ENCODE measurements at places on chromosomes 1 and 21.
A peak's percentile ranks its signal among the peaks of the same experiment; 100 is the strongest.

DNA sequence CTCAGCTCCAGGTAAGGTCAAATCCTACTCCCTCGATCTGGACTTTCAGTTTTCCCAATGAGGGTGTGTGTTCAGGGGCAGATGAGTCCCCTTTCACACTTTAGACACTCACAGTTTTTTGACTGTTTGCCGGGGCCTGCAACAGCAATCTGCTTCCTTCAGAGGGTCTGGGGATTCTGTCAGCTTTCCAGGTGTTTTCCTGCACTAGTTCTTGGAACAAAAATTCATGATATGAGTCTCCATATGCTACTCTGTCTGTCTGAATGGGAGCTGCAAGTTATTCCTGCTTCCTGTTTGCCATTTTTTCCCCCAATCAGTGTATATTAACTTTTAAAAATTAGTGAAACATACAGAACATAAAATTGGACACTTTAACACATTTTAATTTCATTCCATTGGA lies 24.3 kb downstream of the CYP4B1 start:
- DNase-seq, result no peak

DNA sequence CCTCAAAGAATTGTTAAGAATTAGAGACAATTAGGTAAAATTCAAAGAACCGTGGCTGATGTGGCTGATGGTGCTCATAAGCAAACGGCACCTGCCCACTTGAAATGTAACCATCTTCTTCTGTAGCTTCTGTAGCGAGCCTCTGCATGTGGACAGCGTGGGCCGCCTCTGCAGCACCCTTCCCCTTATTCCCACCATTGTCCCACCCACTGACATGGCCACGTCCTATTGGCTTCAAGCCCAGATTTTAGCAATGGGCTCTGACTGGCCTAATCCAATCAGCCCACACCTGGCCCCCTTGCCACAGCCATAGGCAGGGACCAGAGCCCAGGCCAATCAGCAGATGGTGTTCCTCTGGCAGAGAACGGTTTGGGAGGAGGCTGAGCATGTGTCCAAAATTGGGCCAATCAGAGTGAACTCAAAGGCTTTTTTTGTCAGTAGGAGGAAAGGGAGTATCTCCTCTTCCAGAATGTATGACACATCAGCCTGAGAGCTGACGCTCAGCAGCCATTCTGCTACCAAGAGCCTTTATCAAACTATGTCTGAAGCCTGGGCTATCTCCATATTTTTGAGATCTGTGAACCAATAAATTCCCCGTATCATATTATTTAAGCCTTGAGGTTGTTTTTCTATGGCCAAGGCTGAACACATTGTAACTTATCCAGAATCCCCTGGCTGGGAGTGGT lies 518.5 kb downstream of the SMYD3 start:
- DNase-seq, result no peak

DNA sequence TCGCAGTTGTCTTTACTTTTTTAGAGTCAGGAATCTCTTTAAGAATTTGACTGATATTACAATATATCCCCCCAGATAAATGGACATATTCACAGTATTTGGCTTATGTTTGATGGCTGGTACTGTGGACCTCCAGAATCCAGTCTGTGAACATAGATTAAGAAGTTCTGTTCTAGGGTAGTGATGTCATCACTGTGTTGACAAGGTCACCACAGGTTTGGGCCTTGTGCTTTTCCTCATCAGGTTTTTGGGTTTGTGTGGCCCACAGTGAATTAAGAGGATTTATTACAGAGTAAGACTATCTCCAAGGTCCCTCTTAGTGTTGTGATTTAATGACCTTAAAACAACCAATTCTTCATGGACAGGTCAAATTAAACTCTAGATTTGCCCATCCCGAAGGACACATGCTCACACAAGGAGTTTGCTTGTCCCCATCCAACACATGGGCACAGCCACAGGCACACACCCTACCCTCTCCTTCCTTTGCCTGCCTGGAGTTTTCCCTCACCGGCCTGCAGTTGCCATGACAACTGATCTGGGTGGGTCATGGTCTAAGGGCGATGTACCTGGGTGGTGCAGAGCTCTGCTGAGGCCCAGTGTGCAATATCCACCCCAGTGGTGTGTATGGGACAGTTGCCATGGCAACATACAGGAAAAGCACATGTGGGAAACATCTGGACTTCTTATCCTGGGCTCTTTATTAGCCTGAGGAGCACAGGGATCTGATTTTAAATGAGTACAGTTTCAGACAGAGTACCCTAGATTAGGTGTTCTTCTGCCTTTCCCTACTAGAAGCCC lies 98.6 kb downstream of the NAV1 start:
- no peak for DNase-seq

DNA sequence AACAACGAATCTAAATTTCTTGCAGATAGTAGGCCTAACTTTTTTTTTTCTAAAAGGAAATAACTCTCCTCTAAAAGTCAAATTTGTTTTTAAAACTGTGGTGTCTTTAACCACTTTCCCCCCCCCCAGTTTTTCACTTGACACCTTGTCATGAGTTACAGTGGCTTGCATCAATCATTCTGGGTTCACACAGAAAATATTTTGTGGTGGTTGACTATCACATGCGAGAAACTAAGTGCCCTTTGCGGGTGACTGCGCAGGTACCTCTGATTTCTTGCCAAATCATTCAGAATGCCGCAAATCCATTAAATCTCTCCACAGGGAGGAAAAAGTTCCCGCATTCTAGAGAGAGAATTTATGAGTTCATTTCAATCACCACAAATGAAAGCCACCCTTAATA lies 23.8 kb upstream of the SAMSN1 start:
- no peak for DNase-seq

DNA sequence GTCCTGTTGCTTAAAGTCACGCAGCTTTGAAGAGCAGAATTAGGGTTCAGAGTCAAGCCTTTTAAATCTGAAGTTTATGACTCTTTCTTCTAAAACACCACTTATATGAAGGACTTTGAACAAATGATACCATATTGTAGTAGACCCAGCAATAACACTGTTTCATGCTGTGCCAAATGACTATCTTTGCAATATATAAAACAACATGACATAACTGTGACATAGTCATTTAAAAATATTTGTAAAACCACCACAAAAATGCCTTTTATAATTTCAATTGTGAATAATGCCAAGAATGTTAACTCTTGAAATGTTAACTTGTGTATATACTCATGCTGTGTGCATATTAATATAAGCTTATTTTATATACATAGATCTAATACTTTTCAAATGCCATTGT lies 452.1 kb upstream of the NEGR1 start:
- no peak for DNase-seq

- peak; percentile 32 for DNase-seq
Observed at GRCh38 chr1:224435318-224435763, 744 bp upstream of the WDR26 start.

DNA sequence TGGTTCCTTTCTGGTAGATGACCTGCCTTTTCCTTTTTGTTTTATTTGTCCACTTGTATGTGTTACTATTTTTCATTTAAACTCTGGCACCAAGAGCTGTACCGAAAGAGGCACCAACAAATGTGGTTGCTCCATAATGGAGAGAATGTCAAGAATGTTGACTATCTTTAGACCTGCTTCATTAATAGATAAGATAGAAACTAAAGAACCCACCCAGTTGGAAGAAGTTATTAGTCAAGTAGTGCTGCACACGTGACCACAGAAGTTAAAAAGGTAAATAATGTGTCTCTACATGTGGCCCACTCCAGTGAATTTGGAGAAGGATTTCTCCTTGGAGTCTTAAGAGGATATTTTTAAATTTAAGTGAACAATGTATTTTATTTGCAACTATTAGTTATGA lies 9.3 kb downstream of the ATP1A1 start:
- no peak for DNase-seq

GRCh38 chr1:3119725-3120124 lies 50.7 kb downstream of the PRDM16 start:
- DNase-seq, result no peak

DNA sequence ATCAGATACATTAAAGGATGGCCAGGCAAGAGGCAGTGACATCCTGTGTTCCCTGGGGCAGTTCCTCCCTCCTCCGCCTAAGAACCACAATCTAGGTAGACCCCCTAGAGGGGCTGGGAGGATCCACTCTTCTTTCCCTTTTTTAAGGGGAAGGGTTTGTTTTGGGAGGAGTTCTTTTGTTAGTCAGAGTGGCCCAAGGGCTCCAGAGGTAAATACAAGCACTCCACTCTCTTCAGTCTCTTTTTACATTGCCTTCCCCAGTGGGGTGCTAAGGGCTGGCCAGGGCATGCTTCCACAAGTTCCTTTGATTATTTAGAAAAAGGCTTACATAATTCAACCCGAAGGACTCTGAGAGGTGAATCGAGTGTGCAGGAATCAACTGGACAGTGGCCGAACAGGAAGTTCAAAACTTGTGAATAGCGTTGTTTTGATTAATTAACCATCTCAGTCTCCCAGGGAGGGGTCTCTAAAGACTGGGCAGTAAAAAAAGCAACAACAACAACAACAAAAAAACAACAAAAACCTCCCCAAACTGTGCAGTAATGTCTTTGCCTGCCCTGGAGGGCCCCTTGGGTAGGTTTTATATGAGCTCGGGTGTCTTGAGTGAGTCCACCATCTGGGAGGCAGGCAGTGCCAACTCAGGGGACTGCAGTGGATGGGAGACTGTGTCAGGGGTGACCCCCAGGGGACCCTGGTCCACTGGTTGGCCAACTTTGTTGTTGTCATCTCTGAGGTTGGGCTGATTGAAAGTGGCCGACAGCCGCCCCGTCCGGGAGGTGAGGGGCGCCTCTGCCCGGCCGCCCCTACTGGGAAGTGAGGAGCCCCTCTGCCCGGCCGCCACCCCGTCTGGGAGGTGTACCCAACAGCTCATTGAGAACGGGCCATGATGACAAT lies 33.2 kb upstream of the ENO1 start:
- DNase-seq, result no peak

GRCh38 chr1:107788206-107789202 lies 176.5 kb downstream of the VAV3 start:
- DNase-seq, result no peak

DNA sequence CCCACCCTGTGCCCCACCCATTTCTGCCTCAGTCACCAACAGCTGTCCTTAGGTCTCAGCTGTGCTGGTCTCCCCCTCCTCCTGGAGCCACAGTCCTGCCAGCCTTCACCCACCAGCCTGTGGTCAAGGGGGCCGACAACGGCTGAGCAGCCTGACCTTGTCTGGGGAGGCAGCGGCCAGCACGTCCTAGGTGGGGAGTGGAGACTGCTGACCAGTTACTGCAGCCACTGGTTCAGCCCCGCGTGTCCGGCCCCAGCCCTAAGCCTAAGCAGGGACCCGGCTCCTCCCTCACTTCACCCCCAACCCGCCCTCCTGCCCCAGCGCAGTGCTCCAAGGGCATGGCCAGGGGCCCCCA lies 79.2 kb downstream of the MORN1 start:
- DNase-seq, result no peak

- DNase-seq, result no peak
Observed at GRCh38 chr1:8789314-8790214, 27.9 kb downstream of the RERE start.

- DNase-seq, result no peak
Observed at GRCh38 chr1:61107638-61108037, 25.3 kb downstream of the NFIA start.

DNA sequence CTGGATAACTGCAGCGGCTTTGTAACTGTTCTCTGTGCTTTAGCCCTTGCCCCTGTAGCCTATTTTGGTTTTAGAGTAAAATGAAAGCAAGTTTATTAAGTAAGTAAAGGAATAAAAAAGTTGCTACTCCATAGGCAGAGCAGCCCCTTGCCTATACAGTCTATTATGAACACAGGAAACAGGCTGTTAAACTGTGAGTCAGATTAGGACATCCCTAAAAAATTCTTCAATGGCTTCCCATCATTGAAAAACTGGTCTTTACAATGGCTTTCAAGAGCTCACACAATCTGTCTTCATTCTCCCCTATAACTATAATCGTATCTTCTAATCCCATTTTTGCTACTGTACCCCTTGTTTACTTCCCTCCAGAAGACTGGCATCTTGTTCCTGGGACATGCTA lies 43.0 kb downstream of the ATG4C start:
- no peak for DNase-seq

- DNase-seq, result no peak
Observed at GRCh38 chr1:6302568-6302967, 41.7 kb upstream of the GPR153 start.

DNA sequence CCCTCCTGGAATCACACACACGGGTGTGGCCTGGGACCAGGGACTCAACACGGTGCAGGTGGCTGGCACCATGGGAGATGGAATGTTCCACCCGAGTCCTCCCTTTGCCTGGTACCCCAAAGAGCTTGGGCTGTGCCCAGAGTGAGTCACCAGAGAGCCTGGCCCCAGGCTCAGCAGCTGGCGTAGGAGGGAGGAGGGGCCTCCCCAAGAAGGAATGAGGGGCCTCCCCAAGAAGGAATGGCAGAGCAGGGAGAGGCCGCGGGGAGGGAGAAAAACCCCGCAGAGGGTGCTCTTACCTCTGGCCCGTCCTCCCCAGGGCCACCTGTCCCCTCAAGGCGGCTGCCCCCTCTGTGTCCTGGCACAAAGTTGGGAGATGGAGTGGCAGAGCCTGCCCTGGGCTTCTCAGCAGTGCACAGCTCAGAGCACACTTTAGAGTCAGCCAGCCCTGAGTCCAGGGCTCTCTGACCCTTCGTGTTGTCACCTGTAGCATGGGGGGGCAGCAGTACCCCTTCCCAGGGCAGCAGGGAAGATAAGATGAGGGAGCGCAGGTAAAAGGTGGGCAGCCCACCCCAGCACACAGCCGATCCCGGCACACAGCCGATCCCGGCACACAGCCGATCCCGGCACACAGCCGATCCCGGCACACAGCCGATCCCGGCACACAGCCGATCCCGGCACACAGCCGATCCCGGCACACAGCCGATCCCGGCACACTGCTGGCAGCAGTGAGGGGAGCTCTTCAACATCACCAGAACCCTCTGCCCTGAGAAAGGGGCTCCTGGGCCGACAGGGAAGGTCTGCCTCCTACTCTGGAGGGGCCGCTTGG lies 20.2 kb upstream of the KCNAB2 start:
- DNase-seq, result no peak

- DNase-seq, result peak; percentile 22
Observed at GRCh38 chr1:153400244-153400643, 9.4 kb upstream of the S100A8 start.

GRCh38 chr1:15218287-15219279 lies 28.4 kb upstream of the FHAD1 start:
- DNase-seq, result peak; percentile 84

GRCh38 chr1:24381256-24381655 lies 32.3 kb downstream of the STPG1 start:
- no peak for DNase-seq

- no peak for DNase-seq
Observed at GRCh38 chr1:167713330-167714081, 8.3 kb upstream of the MPZL1 start.

- peak; percentile 73 for DNase-seq
Observed at GRCh38 chr1:109239409-109240068, 9.8 kb upstream of the CELSR2 start.

DNA sequence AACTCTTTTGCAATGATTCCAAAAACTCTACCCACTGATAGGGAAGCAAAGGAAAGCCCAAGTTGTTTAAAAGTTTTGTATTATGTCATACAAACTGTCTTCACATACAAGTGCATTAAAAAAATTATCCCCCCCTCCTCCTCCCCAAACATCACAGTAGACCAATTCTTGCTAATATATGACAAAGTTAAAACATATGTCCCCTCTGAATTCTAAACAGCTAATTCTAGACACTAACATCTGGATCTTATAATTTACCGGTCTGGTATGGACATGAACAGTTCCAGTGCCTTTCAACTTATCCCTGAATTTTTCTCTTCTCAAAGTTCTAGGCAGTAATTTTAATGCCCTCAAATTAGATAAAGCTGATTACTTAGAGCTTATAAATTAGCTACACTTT lies 13.4 kb downstream of the RIT1 start:
- DNase-seq, result no peak

- DNase-seq, result peak; percentile 69
Observed at GRCh38 chr1:109089242-109090015, 1.1 kb upstream of the TMEM167B start.
